ENCODE measurements at places on chromosomes 1 and 21. TPM values are rescaled to one million over a fixed set of nuclear protein-coding genes. Genes with fewer than 3 reads are reported as not detected.

ADAMTS5 gene
- 9.3 TPM for total RNA-seq

FCGR2B gene
- 0.15 TPM for total RNA-seq

EDN2 gene
- total RNA-seq, result 0.33 TPM

OR6P1 gene
- not detected for total RNA-seq

SNRPE gene
- 36.9 TPM for total RNA-seq

PTPRC gene
- total RNA-seq, result not detected

LCE1B gene
- not detected for total RNA-seq

FCER1G gene
- total RNA-seq, result not detected

NHLH1 gene
- total RNA-seq, result not detected

NUAK2 gene
- total RNA-seq, result 2.8 TPM

KIRREL1 gene
- 97.7 TPM for total RNA-seq

CFAP141 gene
- not detected for total RNA-seq

AZIN2 gene
- 4.2 TPM for total RNA-seq

Measured in smooth muscle cell of trachea (primary cell).